HepG2 (cell line): ENCODE measurements at places on chromosomes 3 and 15. TPM values are rescaled to one million over a fixed set of nuclear protein-coding genes. Genes with fewer than 3 reads are reported as not detected.

Gene STRIT1
- total RNA-seq = not detected in 2 replicates

Gene ERICH6
- not detected in 2 replicates for total RNA-seq

Gene ZNF385D
- total RNA-seq = not detected in 2 replicates

Gene CFAP100
- total RNA-seq = 0.36 TPM in 1 of 2 replicates, not detected in the other

Gene TMCO5A
- not detected in 2 replicates for total RNA-seq

Gene FURIN
- 13.9 and 17.4 TPM in 2 replicates for total RNA-seq

Gene PLCB2
- total RNA-seq = not detected in 2 replicates

Gene PLA2G4E
- not detected in 2 replicates for total RNA-seq

Gene HEG1
- total RNA-seq = 9.7 and 10.7 TPM in 2 replicates

Gene HHLA2
- not detected in 2 replicates for total RNA-seq
